ENCODE measurements at places on chromosomes 2 and 18.

- DNase-seq = no peak
These were observed 36.7 kb downstream of the ADCYAP1 start for GRCh38 chr18:941331-941730.

DNA sequence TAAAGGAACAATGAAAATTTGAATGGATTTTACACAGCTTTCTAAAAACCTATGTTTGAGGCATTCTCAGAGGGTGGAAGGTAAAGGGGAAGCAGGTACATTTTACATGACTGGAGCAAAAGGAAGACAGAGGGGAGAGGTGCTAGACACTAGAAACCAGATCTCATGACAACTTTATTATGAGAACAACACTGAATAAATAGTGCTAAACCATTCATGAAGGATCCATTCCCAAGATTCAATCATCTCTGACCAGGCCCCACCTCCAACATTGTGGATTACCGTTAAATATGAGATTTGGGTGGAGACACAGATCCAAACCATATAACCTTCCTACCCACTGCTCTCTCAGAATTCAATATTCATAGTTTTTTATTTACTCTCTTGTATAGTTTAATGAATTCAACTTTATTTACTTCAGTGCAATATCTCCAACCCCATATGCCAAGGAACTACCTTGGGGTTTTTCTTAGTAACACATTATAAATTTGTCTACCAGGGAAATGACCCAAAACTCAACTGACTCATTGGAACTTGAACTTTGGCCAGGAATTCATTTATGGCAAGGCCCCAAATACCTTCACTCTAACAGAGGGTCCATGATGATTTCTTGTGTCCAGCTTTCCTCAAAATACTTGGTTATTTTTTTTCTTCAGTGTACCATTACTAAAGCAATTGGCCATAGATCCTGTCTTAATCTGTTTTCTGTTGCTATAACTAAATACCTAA is 317.8 kb downstream of the GULP1 start:
- DNase-seq = no peak

GRCh38 chr18:61034580-61034979 is 298.6 kb upstream of the CDH20 start:
- DNase-seq = no peak

DNA sequence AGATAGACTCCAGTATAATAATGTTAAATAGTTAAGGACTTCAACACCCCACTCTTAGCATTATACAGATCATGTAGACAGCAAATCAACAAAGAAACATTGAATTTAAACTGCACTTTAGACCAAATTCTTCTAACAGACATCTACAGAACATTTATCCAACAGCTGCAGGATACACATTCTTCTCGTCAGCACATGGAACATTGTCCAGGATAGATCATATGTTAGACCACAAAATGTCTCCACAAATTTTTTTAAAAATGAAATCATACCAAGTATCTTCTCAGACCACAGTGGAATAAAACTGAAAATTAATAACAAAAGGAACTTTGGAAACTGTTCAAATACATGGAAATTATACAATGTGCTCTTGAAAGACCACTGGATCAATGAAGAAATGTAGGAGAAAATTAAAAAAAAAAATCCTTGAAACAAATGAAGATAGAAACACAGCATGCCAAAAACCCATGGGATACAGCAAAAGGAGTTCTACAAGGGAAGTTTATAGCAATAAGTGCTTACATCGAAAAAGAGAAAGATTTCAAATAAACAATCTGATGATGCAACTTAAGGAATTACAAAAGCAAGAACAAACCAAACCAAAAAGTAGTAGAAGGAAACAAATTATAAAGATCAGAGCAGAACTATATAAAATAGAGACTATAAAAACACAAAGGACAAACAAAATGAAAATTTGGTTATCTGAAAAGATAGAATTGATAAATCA is 12.3 kb upstream of the SPP2 start:
- no peak for DNase-seq

GRCh38 chr18:12751503-12751884 is 48.7 kb downstream of the PSMG2 start:
- DNase-seq = no peak

GRCh38 chr2:241272303-241273209 is 42.9 kb downstream of the HDLBP start:
- peak; percentile 44 for DNase-seq

- no peak for DNase-seq
These were observed 76.7 kb downstream of the INHBB start for GRCh38 chr2:120422465-120423160.

GRCh38 chr2:2530334-2530733 is 199.3 kb upstream of the MYT1L start:
- DNase-seq = no peak

GRCh38 chr2:60963190-60963589 is 54.3 kb upstream of the PEX13 start:
- DNase-seq = no peak

DNA sequence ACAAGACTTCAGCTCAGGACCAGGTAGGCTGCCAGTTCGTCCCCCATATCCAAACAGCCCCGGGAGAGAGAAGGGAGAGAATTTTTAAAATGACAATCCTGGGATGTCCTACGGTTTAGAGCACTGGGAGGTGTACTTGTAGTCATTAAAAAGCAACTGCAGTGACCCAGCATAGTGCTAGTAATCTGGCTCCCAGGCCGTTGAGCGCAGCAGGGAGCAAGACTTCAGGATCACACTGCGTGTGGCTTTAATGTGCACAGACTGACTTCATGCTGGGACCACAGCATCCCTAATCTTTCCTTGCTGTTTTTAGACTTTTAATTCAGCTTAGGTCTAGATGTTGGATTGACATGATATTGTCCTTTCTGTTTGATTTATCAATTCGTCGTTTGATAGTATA is 219.3 kb upstream of the FOSL2 start:
- no peak for DNase-seq

DNA sequence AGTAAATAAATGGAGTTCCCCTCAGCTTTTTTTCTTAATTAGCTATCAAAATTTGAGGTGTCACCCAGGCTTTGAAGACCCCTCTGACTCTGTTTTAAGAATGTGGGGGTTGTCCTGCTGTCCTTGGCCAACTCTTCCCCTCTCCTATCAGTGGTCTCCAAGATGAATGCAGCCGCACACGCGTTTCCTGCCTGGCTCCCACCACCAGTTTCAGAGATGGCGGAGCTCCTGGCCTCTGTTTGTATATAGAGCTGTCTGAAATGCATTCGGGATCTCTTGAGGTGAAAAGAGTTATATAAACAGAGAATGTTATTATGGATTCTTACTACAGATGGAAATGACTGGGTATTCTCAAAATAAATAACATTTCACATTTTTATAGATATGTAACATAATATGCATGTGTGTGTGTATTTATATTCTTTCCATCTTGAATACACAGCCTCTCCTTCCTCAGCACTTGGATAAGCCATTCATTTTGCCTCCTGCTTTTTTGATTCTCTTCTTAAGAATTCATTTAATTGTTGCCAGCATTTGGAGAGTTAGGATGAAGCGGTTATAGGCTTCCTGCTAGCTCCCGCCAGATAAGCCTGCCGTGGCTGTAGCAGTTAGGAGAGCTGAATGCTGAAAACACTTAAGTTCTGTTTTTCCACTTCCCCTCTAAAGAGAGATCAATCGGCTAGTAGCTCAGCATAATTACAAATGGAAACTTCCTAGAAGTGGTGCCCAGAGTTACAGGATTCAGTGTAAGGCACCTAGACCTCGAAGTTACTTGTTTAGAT is 659.3 kb upstream of the FANCL start:
- DNase-seq = no peak

GRCh38 chr2:44005846-44006245 is 10.1 kb upstream of the LRPPRC start:
- no peak for DNase-seq

DNA sequence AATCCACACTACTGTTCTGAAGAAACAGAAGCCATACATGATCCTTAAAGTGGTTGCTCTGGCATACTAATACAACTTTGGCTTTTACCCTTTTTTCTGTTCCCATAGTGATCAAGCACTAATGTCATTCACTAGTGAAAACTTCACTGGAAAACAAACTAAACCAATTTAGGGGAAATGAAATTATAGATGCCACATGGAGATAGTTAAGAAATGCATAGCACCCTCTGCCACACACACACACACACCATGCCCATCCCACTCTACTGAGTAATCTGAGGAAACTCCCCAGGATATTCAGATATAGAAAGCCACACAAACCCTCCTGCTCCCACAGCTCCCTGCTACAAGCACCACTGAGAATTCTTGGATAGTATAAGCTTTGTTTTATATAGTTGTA is 39.1 kb downstream of the SLC3A1 start:
- no peak for DNase-seq

- no peak for DNase-seq
These were observed 39.0 kb downstream of the AQP12A start for GRCh38 chr2:240730501-240731177.

GRCh38 chr2:230636684-230637271 is 75.9 kb upstream of the CAB39 start:
- DNase-seq = no peak

GRCh38 chr2:188524519-188525113 is 232.9 kb downstream of the GULP1 start:
- peak; percentile 10 for DNase-seq

DNA sequence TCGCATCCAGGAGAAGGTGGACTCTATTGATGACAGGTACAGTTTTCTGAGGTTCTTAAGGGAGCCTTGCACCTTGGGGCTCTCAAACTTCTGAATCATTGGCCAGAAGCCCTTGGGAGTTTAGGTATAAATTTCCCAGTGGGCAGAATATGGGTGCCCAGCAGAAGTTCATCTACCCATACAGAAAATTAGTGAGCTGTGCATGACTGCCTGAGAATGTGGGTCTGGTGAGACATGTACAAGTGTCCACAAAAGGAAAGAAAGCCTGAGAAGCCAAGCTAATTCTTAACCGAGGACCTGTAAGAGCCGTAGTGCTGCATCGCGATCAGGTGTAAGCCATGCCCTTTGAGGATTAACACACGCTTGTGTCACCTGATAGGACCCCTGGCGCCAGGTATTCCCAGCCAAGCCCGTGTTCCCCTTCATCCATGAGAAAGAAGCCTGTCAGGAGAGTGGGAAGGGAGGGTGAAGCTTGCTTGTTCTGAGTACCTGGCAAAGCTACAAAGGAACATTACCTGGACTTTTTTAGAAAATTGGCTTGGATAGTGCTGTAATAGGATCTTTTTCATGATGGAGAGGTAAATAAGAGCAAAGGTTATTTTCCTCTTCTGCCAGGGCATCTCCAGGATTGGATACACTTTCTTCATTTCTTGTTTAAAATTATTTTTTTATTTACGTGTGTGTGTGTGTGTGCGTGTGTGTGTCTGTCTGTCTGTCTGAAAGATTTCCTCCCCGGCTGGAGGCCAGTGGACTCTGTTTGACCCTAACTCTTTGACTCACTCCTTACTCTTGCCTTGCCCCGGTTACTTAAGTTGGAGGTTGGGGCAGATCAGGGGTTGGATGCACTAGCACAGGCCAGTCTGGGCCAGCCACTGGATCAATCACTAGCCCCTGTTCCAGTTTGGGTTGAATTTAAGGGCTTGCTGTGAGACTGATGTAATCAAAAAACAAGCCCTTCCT is 90.4 kb upstream of the EML6 start:
- DNase-seq = no peak

DNA sequence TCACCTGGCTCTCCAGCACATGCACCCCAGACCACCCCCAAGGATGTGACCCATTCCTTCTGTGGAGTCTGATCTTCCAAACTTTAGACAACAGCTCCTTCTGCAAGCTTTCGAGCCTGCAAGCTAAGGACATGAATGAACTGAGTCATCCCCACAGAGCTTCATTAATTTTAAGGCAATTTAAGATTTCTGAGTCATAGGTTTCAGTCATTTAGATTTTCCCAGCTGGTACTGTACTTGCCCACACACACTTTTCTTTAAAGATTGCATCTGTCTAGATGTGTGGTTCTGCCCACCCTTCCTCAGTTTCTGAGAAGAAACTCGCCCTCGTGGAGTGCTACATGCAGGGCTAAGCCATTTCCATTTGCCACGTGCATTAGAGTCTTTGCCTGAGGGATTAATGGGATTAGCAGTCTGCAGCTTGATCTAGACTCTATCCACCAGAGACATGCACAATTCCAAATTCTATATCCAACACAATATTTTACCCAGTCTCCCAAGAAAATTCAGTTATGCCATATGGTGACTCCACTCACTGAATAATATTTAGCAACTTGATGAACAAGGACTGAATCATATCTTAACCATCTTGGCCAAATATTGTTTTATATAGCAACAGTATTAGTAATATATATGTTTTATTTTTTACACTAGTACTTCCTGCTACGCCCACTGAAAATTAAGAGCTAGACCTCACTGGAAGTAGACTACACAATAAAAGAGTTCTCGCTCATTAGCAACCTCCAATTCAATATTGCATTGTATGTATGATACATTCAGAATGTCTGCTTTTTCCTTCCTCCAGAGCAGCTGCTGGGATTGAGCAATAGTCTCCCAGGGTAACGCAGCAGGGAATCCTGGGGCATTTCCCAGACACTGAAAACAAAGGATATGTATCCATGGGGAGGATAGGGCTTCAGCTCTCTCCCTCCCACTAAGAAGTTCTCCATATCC is 14.3 kb upstream of the TRIB2 start:
- DNase-seq = no peak

- peak; percentile 32 for DNase-seq
These were observed 27.2 kb upstream of the CYTIP start for GRCh38 chr2:157471078-157471477.

All from activated CD4-positive, alpha-beta T cell treated with anti-CD3 and anti-CD28 coated beads, Interleukin-2, amount 10 ng/mL, durations not matched to agents 7 days and 5 days (primary cell).